ENCODE measurements at places on chromosomes 5 and 9. TPM values are rescaled to one million over a fixed set of nuclear protein-coding genes. Genes with fewer than 3 reads are reported as not detected.

The SLC6A18 gene
- polyA plus RNA-seq: not detected

The SLC36A3 gene
- polyA plus RNA-seq: not detected

The BARHL1 gene
- not detected for polyA plus RNA-seq

The PPP2CA gene
- polyA plus RNA-seq: 220 TPM

The OTP gene
- not detected for polyA plus RNA-seq

DNA sequence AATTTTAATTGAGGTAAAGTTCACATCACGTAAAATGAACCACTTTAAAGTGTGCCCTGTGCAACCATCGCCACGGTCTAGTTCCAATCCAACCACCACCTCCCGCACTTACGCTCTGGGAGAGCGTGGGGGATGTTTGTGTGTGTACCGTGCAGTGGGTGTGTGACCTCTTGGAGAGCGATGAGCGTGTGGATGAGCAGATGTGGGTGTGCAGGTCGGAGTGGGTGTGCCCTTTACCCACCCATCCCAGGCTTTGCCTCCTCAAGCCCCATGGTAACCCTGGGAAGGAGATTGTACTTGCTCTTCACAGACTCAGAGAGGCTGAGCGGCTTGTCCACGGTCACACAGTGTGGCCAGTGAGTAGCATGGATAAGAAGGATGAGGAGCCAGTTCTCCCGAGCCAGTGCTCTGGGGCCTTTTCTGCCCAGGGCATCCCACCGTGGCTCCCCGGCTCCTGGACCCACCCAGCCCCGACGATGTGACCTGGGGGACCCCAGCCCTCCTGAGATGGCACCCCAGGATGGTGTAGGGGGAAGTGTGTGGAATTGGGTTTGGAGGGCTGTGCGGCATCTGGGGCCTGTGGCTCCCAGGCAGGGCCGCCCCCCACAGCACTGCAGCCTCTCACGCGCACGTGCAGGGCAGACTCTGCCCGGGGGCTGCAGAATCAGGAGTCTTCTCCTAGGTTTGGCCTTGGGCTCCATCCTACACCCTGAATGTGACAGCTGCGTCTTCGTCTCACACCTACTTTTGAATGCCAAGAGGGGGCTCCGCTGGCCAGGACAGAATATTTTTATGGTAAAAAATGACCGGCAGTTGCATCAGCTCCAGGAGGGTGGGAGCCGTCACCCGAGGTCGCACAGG is 13.6 kb downstream of the LHX3 start:
- DNase-seq: peak; percentile 43

- DNase-seq: peak; percentile 89
Measured at GRCh38 chr9:6552033-6552432, 93.5 kb downstream of the GLDC start.

GRCh38 chr5:59766427-59767210 is 126.9 kb downstream of the PDE4D start:
- DNase-seq: no peak

- DNase-seq: no peak
Measured at GRCh38 chr9:89482056-89482851, 15.7 kb downstream of the SEMA4D start.

GRCh38 chr9:90100014-90100413 is 495.2 kb downstream of the GADD45G start:
- peak; percentile 5 for DNase-seq

- DNase-seq: no peak
Measured at GRCh38 chr5:148659641-148660345, 5.5 kb upstream of the HTR4 start.

DNA sequence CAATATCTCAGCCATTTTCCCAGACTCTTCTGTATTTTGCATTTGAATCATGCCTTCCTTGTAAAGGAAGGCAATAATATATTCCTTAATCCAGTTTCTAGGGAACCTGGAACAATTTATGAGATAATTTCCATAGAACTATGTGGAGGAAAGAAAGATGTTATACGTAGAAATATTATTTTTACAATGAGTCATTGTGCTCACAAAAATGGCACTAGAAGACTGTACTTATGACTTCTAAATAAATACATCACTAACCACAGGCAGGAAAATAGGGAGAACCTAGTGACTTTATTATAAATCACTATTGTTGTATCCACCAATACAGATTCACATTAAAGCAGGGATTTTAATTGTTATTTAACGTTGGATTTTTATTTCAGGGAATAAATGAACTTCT is 87.6 kb downstream of the FBXO38 start:
- peak; percentile 48 for DNase-seq

GRCh38 chr5:156379206-156379605 is 52.2 kb downstream of the SGCD start:
- DNase-seq: no peak

DNA sequence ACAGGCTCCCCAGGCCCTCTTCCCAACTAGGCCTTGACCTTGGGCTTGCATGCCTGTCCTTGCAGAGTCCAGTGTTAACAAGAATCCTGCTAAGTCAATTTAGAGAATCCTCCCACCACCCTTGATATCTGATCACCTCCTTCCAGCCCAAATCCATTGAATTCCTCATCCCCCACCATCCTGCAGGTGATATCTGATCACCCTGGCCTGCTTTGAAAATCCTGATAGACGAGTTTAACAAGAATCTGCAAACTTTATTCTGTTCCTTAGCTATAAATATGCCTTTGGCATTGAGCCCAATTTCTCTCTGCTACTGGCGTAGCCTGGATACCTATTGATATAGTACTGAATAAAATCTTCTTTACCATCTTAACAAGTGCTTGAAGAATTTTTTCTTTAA is 125.5 kb downstream of the DIRAS2 start:
- no peak for DNase-seq

GRCh38 chr5:108003178-108003577 is 332.4 kb upstream of the EFNA5 start:
- peak; percentile 80 for DNase-seq

- DNase-seq: no peak
Measured at GRCh38 chr5:166594567-166594966, 1696.9 kb upstream of the WWC1 start.

DNA sequence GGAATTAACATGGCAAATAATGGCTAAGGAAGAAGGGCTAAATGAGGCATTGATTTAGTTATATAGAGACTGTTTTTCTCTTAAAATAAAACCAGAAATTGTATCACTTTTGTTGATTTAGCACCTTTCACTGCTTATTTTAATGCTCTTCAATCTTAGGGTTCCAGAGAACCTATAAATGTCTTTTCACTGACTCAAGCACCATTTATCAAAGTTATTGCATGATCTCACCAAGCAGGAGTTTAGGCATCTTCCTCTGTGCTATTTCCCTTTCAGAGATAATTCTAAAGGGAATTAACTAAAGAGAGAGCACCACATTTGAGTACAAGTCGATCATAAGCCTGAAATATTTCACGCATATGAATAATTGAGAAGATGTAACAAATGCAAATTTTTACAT is 357.1 kb downstream of the CDH18 start:
- DNase-seq: no peak

GRCh38 chr9:78453450-78453849 is 156.5 kb downstream of the PSAT1 start:
- DNase-seq: no peak

DNA sequence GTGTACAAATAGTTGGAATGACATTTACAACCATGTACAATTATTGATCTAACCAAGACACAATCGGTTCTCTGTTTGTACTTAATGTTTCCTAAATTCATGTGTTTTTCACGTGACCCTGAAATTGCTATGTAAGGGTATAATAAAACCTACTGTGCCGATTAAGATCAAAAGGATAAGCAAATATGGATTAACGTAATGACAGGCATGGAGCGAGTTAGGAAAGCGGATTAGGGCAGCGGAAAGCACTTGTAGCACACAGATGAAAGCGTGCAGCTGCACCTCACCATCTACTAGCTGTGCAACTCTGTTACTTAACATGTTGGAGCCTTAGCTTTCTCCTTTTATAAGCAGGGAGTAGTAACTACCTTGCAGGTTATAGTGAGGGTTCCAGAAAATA is 38.3 kb upstream of the ZFYVE16 start:
- DNase-seq: no peak

- no peak for DNase-seq
Measured at GRCh38 chr5:98524773-98525172, 248.7 kb upstream of the RGMB start.

DNA sequence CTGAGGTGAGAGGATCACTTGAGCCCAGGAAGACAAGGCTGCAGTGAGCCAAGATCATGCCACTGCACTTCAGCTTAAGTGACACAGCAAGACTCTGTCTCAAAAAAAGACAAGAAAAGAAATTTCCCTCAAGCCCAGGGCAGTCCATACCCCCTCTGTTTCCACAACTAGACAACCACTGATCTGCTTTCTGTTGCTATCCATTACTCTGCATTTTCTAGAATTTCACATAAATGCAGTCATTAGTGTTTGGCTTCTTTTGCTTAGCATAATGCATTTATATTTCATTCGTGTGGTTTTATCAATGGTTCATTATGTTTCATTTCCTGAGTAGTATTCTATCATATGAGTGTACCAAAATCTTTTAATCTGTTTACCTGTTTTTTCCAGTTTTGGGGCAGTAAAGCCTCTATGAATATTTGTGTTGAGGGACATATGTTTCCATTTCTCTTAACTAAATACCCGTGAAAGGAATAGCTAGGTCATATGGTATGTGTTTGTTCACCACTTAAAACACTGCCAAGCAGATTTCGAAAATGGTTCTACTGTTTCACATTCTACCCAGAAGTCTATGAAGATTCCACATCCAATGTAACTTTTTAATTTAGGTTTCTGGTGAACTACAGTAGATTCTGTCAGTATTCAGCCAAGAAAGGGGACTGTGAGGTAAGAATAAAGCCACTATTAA is 271.8 kb downstream of the ZNF608 start:
- DNase-seq: peak; percentile 45

DNA sequence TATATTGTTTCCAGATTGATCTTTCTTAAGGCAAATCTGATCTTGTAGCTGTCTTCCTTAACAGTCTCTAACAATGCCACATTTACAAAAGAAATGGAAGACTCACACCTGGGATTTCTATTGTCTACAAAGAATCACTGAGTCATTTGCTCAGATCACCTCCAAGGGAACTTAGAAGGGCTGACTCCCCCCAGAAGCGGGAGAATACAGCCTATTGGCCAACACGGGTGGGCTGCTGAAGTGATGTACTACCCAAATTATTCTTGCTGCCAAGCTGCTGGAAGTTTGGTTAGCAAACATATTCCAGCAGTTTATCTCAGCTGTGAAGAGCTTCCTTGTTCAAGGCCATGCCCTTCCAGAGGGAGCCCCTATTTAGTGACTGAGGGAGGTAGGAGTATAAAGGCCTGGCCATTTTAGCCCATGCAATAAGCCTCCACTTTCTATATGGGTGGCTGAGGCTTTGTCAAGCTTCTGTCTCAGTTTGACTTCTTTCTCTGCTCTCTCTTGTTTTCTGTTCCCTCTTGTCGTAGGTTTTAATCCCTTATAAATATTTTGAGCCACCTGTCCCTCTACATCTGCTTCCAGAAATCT is 379.4 kb downstream of the PRR16 start:
- DNase-seq: no peak

- no peak for DNase-seq
Measured at GRCh38 chr9:137873408-137873807, 4.2 kb upstream of the CACNA1B start.
